ENCODE measurements at places on chromosomes 3 and 15.

GRCh38 chr3:61136191-61136590 is 115.1 kb downstream of the FHIT start:
- no peak for DNase-seq

- no peak for DNase-seq
Observed at GRCh38 chr3:185489462-185489861, 9.4 kb downstream of the TMEM41A start.

GRCh38 chr3:125428216-125428830 is 53.2 kb upstream of the ZNF148 start:
- DNase-seq = no peak

DNA sequence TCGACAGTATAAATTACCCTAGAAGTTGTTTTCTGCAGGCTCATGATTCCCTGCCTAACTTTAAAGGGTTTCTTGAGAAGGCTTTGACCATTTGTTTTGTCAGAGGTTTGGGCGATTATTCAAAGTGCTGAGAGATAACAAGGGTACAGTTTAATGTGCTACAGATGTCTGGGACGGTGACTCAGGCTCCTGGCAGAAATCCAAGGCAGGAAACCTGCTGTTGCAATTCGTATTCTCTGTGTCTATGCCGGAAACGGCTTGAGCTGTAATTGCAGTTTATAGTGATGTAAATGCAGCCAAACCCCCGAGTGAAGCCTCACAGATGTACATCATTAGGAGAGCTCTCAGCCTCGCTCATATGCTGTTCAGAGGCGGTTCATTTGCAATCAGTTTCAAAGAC is 65.6 kb downstream of the SYNPR start:
- DNase-seq = no peak

GRCh38 chr15:81506936-81507335 is 132.9 kb upstream of the TMC3 start:
- DNase-seq = no peak

DNA sequence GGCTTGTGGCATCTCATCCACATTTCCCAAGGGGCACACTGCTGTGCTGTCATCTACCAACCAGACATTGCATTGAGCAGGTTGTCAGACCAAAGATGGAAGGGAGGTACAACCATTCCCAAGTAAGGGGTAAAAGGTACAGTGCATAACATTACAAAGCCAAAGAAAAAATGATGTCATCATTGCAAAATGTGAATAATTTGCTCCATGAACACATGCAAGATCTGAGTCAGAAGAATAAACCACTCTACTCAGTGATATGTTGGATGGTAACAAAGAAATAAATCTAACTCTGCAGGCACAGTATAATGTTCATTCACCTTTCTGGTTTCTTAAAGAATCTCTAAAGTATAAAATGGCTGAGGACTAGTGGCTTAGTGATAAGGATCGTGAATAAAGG is 202.7 kb downstream of the MAGI1 start:
- no peak for DNase-seq

DNA sequence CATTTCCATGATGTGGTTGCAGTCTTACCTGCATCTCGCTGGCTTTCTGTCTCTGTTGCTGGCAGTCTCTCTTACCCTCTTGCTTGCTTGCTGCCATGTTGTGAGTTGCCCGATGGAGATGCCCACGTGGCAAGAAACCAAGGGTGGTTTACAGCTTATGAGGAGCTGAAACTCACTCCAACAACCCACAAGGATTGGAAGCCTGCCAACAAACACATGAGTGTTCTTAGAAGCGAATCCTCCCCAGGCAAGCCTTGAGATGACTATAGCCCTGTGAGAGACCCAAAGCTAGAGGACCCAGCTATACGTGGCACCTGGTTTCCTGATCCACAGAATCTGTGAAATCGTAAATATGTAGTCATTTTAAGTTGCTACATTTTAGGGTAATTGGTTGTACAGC is 490.9 kb upstream of the ADAMTS9 start:
- no peak for DNase-seq

DNA sequence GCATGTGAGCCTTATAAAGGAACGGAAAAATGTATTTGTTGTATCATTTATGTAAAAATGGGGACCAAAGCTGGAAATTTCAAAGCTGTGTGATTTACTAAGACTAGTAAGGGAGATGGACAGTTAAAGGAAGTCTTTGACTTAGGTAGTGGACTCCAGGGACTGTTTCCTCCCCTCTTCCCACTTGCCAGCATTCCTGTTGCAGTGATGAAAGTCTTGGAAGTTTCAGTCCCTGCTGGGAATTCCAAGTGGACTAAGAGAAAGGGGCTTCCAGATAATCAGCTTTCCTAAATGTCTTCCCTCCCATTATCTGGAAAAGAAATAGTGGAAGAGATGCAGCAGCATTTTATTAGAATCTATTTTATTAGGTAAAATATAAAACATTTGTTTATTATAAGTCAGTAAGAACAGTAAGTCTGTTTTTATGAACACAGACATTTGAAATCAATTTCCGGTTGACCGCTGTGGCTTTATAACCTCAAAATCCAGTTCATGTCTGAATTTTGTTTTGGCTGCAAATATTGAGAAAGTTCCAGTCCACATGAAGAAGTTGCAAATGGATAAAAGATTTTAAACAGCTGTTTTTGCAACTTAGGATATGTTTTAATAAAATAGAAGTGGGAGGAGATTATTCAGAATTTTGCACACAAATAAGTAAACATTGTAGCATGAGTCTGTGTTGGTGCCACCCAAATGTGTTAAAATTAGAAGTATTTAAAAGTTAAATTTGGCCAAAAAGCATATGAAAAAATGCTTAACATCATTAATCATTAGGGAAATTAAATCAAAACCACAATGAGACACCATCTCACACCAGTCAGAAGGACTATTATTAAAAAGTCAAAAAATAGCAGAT is 141.8 kb downstream of the IL20RB start:
- DNase-seq = no peak

DNA sequence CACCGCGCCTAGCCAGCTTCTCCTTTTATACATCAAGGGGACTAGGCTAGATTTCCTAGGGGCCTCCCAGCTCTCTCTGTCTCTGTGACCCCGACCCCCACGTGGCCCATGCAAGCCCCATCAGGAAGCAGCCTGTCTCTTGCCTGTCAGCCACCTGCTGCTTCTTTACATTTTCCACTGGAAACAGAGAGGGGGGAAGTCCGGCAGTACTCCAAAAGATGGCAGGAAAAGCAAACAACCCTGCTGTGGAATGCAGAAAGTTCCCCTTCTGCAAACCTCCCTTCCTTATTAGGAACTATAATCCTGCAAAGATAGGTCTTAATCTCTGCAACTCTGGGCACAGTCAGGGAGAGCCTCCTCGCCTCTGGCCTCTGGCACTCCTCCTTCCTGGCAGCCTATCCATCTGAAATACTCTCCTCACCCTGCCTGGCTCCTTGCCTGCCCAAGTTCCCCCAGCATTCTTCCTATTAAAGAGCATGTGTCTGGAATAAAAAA is 47.4 kb upstream of the HACD2 start:
- no peak for DNase-seq

GRCh38 chr15:38652998-38653397 is 88.4 kb upstream of the RASGRP1 start:
- DNase-seq = no peak

- DNase-seq = peak; percentile 36
Observed at GRCh38 chr3:88031642-88032077, 27.1 kb downstream of the CGGBP1 start.

DNA sequence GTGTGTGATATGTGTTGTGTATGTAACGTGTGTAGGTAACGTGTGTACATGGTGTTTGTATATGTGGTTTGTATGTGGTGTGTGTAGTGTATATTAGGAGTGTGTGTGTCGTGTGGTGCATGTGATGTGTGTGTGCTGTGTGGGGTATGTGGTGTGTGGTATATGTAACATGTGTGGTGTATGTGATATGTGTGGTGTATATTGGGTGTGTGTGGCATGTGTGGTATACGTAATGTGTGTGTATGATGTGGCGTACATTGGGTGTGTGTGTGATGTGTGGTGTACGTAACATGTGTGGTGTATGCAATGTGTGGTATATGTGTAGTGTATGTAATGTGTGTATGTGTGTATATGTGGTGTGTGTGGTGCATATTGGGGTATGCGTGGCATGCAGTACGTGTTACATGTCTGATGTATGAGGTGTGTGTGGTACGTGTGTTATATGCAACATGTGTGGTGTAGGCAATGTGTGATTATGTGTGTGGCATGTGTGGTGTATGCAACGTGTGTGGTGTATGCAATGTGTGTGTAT is 41.2 kb downstream of the ARRDC4 start:
- no peak for DNase-seq

- peak; percentile 77 for DNase-seq
Observed at GRCh38 chr15:74635228-74635627, 19.6 kb downstream of the CLK3 start.

- no peak for DNase-seq
Observed at GRCh38 chr3:112650482-112650881, 9.5 kb upstream of the CCDC80 start.

DNA sequence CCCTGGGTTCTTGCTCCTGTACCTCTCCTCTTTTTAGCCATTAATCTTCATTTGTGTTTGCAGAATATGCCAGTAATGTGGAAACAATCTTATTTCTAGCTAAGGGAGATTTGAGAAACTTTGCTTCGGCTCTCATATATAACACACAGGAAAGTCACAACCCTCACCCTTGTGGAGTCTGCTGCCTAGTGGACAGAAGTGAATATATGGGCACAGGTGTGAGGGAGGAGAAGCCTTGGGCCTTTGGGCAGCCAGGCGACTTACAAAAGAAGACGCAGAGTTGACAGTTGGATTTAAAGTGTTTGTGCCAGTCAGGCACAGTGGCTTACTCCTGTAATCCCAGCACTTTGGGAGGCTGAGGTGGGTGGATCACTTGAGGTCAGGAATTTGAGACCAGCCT is 181.8 kb upstream of the TBL1XR1 start:
- DNase-seq = no peak

DNA sequence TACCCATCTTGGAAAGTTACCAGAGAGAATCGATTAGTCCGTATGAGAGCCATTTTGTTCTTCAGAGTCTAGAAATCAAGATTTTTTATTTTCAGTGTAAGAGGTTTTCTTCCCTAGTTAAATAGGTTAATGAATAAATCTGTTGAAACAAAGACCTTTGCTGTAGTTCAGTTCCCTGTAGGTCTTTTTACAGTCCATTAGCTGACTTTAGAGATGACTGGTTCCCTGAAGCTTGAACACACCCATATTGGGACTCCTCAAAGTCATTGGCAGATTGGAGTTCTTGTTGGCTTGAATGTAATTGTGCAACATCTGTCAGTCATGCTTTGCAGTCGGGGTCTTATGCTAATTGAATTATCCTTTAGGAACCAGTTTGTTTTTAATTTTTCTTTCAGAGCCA is 45.3 kb downstream of the SEMA6D start:
- no peak for DNase-seq

DNA sequence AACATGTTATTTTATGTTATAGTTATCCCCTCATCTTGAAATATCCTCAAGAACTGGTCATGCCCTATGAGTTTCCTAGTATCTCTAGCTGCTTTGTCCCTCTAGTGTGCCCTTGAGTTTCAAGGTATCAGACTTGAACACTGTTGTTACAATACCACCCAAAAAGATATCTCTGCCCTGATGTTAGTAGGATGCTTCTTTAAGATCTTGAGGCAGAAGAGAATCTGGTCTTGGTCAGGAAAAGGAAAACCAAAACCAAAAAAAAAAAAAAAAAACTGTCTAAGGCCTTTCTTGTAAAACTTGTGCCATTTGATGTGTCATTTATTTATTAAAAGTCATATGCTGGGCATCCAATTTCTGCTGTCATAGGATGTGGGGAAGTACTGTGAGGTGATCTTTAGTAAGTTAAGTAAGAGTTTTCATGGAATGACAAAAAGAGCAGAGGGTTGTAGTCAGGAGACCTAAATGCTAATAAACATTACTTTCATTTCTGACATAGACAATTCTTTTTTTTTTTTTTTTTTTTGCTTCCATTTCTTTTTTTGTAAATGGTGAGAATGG is 229.7 kb downstream of the NECTIN3 start:
- no peak for DNase-seq

- DNase-seq = no peak
Observed at GRCh38 chr3:33095436-33095835, 1.5 kb downstream of the GLB1 start.
